Activated T-cell treated with anti-CD3 and anti-CD28 coated beads for 48 hours (primary cell): ENCODE measurements at places on chromosomes 13 and 19.

GRCh38 chr19:31841755-31842154, 492.5 kb upstream of the TSHZ3 start:
- no peak for DNase-seq

DNA sequence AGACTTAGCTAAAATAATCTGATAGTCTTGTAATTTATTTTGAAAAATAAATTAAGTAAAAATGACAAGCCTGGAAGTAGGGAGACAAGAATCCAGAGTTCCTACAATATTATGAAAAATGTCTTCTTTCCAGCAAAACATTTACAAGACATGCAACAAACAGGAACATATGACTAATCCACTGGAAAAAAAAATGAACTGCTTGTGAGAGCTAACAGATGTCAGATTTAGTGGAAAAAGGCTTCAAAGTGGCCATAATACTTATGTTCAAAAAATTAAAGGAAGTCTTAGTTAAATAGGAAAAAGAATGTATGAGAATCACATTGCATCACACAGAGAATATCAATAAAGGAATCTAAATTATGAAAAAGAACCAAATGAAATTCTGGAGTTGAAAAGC, 2082.0 kb upstream of the PCDH20 start:
- no peak for DNase-seq

DNA sequence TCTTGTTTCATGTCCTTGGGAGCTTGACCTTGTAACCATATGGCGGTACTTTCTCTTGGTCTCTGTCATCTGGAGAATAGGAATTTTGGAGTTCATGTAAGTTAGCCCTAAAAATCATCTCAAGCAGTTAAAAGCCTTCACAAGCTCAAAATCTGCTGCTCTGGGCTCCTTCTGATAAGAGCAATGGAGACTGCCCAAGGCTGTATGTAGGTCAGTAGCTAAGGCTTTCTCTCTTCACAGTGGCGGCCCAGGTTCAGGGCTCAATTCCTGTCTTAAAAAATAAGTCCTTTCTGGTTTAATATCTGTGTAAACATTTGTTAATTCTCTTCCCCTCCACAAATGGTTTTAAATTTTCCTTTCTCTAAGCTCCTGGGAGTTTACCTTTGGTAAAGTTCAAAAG, 45.3 kb upstream of the ANKRD10 start:
- DNase-seq, result no peak

DNA sequence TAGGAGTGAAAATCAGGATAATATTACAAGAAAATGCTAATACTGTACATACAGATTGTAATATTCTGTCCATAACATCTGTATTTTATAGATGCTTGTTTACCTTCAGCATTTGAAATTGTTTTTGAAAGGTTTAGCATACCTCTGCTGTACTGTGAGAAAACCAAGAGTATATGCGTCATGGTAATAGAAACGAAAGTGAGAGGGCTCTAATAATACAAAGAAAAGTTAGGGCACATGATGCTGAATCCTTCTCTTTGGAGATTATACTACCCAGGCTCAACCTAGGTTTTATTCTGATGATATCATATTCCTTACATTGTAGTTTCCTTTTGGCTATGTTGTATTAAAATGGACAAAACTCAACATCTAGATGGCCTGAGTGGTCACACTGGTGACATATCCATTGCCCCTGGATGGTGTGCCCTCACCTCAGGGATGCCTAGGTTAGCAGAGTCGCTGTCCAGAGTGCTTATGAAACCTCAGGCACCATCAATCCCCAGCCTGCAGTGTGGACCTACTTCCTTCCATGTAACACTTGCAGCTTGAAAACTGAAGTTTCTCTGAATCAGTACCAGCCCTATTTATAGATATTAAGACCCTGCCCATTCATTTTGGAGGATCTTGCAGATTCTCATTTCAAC, 253.7 kb downstream of the KCTD12 start:
- DNase-seq, result no peak

- no peak for DNase-seq
Observed at GRCh38 chr19:14674764-14675163, at the start of gene ADGRE3. ADGRE3 (minus strand) TSS chr19:14674844; CDS start chr19:14674770, 74 bp downstream.

GRCh38 chr19:55082020-55082851, 6.6 kb downstream of the EPS8L1 start:
- DNase-seq, result peak; percentile 57
